Activated CD8-positive, alpha-beta memory T cell treated with anti-CD3 and anti-CD28 coated beads for 1 hour (primary cell): ENCODE measurements at places on chromosomes 3 and 15.

DNA sequence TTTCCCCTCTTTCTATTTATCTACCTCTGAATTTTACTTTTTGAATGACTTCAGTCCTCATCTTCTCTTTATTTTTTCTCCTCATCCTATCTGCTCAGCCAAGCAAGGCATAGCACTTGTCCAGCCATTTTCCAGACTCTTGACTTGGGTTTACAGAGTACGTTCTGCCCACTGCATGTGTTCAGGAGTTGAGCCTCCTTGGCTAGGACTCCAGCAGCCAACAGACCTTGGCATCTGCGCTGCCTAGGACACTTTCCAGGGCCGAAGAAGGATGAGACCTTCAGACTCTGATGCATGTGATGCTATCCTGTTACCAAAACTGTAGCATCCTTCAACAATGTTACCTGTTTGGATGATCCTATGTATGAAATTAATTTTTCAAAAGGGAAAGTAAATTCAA is 59.7 kb downstream of the HES1 start:
- no peak for DNase-seq

- no peak for DNase-seq
Observed at GRCh38 chr15:31023841-31024240, 32.4 kb upstream of the MTMR10 start.

DNA sequence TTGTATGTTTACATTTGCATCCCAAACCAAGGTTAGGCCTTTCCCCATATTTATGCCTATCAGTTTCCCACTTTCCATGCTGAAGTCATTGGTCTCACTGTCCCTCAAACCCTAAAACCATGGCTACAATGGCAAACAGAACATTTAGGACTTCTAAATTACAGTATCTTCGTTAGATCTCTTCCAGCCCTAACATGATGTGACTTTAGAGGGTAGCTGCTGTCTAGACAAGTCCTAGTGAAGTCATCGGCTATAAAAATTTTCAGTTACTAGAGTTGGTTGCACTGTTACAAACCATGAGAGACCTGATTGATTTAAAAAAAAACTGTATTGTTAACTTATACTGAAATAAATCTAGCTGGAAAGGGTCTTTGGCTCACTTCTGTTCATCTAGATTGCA is 54.6 kb downstream of the TM4SF4 start:
- no peak for DNase-seq

DNA sequence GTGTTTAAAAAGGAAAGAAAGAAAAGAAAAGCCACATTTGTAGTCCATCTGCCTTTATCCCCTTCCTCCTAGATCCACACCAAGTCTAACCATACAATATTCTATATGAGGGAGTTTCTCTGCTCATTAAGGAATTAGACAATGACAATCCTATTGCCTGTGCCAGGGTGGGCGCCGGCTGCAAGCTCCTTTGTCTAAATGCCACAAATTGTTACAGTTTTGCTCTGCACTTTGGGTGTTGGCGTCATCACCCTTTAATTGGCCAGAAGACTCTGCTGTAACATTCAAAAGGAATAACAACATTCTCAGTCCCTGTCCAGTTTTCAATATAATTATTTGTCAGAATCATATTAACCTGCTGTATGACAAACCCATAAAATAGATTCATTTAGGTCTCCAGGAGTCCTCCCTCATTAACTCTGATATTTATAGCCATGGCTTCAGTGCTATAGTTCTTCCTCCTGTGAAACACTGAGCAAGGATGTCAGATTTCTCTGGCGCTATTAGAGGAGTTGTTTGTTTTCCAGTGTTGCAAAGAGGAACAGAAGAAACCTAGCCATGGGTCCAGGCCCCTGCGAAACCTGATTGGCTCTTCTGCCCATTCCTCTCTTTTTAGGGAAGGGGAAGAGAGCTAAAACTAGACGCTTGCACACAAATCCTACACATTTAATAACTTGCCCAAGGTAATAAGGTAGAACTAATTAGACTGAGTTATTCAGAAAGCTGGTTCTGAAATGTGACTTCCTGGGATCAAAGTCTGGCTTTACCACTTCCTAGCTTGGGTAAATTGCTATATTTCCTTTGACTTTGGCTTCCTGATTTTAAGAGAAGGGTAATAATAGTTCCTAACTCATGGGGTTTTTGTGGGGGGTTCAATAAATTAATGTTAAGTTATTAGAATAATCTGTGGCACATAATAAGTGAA is 112.4 kb downstream of the CD47 start:
- DNase-seq: no peak

DNA sequence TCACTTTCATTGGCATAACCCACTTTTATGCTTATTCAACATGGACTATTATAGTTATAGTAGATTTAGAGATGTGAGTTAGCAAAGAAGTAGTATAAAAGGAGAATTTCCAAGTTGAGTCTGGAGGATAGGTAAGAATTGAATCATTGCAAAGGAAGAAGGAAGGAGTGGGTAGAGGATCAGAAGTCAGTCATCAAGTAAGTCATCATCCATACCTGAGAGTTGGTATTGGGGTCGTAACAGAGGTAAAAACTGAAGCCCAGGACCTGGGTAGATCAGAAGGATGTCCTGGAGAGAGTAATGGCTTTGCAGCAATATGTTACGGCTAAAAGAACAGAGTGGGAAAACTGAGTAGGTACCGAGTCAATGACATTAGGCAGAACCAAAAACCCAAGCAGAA is 265.7 kb downstream of the SUCLG2 start:
- DNase-seq: no peak

- no peak for DNase-seq
Observed at GRCh38 chr3:14369675-14370669, 32.4 kb upstream of the SLC6A6 start.

GRCh38 chr3:110791995-110792686 is 279.5 kb upstream of the NECTIN3 start:
- DNase-seq: no peak

- DNase-seq: no peak
Observed at GRCh38 chr15:52243286-52243685, 52.1 kb upstream of the GNB5 start.

GRCh38 chr15:80991421-80991820 is 1.8 kb upstream of the MESD start:
- no peak for DNase-seq

- DNase-seq: peak; percentile 2
Observed at GRCh38 chr15:39685999-39686613, 96.5 kb downstream of the FSIP1 start.

- no peak for DNase-seq
Observed at GRCh38 chr3:110750201-110750600, 321.4 kb upstream of the NECTIN3 start.

- DNase-seq: no peak
Observed at GRCh38 chr15:94225616-94226015, 5.7 kb upstream of the MCTP2 start.

- no peak for DNase-seq
Observed at GRCh38 chr15:90412356-90413194, 24.5 kb downstream of the IQGAP1 start.
